Activated CD4-positive, alpha-beta T cell treated with anti-CD3 and anti-CD28 coated beads, Interleukin-2, Interleukin-4, amounts not matched to agents 100 ng/mL and 50 ng/mL, durations not matched to agents 16 hours and 8 hours (primary cell): ENCODE measurements at places on chromosomes 2 and 18.
A peak's percentile ranks its signal among the peaks of the same experiment; 100 is the strongest.

DNA sequence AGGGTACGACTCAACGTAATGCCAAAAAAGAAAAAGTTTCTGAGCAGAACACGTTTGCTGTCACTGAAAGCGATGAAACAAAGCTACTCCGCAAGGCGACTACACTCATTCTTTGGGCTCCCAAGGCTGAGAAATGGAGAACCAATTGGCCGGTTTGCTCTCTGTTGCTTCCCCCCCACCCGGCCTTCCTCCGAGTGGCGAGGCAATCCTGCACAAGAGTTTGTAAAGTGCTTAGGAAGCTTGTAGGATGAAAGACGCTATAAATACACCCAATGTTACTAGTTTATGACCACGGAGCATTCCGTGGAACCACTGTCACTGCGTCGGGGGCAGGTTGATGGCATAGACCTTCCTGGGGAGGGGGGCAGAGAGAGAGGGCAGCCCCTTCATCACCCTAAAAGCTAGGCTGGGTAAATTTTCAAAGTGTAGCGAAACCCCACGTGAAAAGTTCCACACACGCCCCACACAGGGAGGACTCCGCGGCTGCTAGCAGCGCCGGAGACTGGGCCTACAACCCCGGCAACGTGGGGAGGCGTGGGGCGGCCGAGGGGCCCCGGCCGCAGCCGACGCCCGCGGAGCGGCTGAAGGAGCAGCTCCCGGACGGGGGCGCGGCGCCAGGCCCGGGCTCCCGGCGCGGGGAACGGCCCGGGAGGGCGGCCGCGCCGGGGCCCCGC lies 915 bp downstream of the CUL3 start:
- peak; percentile 25 for DNase-seq

GRCh38 chr18:5914016-5914415 lies 18.7 kb upstream of the TMEM200C start:
- no peak for DNase-seq

DNA sequence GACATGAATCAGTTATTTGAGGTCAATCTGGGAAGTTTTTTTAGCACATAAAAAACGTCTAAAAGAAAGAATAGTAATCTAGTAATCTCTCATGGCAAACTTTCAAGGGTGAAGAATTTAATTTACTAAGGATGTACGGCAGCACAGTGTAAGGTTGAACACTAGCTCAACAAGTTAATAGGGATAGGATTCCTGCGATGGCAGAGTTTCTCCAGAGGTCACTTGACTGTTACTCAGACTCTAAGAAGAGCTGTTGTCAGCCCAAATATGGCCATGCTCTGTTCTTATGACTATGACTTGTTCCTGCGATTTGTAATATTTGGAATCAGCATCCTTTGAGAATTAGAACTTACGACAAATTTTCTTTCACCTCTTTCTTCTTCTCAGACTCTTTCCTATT lies 553.3 kb upstream of the TNP1 start:
- DNase-seq, result no peak

- no peak for DNase-seq
Measured at GRCh38 chr18:58893388-58894099, 28.9 kb downstream of the ZNF532 start.

GRCh38 chr2:101179982-101180381 lies 28.8 kb upstream of the TBC1D8 start:
- DNase-seq, result no peak

DNA sequence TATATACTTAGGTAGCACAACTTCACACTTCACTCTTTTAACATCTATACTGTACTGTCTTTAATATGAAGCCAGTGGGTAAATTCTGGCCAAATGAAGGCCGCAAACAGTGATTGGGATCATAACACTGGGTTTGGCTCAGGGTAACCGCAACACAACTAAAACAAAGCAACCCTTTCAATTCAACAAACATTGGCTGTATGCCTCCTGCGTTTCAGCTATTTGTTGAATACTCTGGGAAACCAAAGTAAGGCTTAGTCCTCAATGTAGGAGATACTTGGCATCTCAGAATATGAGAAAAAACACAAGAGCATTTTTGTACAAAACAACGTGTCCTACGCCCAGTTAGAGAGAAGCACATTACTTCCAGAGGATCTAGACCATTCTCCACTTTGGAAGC lies 693.3 kb upstream of the KLHL29 start:
- DNase-seq, result no peak

GRCh38 chr2:151971301-151972051 lies 127.4 kb downstream of the CACNB4 start:
- no peak for DNase-seq

GRCh38 chr18:3455090-3455635 lies 5.2 kb downstream of the TGIF1 start:
- no peak for DNase-seq

GRCh38 chr2:8626572-8626971 lies 55.3 kb upstream of the ID2 start:
- DNase-seq, result no peak

DNA sequence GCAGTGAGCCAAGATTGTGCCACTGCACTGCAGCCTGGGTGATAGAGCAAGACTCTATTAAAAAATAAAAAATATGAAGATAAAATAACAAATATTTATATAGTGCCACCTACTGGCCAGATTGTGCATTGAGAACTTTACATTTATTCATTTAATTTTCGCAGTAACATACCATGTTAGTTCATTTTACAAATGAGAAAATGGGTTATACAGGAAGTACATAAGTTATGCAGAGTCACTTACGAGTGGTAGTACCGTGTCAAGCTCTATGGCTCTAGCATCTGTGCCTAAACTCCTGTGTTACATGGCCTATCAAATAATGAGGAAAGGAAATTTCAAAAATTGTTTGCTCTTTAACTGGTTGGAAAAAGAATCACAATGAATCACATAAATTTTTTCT lies 27.9 kb downstream of the RIF1 start:
- DNase-seq, result peak; percentile 18
